Activated naive CD8-positive, alpha-beta T cell treated with anti-CD3 and anti-CD28 coated beads for 36 hours (primary cell): ENCODE measurements at places on chromosomes 5 and 9.

GRCh38 chr5:150640311-150641005 lies at the start of gene SYNPO:
TSS of gene SYNPO (plus strand) at chr5:150640660. CDS start at chr5:150648276, 7,616 bp downstream.
- no peaks in the 10 kb centered on the region for H3K4me1 ChIP-seq
- no peak within 1 kb of the TSS for H3K27ac ChIP-seq
- H3K36me3 ChIP-seq, result no peaks in the 10 kb centered on the region
- no peak for DNase-seq
- H3K27me3 ChIP-seq, result peaks cover 14% of the 10 kb centered on the region

- no peak for DNase-seq
- H3K4me3 ChIP-seq, result no peak overlapping the region
- H3K4me1 ChIP-seq, result no peaks in the 10 kb centered on the region
Observed at GRCh38 chr9:98481676-98482075, 226.2 kb upstream of the TBC1D2 start.

DNA sequence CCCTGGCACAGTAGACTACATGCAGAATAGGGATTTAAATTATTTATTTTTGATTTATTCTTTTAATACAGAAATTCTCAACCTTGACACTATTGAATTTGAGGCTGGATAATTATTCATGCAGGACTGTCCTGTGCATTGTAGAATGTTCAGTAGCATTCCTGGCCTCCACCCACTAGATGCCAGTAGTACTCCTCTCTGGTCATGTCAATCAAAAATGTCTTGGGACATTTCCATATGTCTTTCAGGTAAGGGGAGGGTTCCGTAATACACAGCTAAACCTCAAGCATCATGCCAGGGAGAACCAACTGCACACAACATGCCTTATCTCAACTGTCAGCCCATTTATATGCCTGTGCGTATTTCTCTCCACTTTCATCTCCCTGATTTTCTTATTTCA lies 231.8 kb downstream of the BRINP1 start:
- no peak overlapping the region for H3K27ac ChIP-seq
- no peaks in the 10 kb centered on the region for H3K4me1 ChIP-seq
- no peaks in the 10 kb centered on the region for H3K27me3 ChIP-seq
- DNase-seq, result no peak
- H3K36me3 ChIP-seq, result no peaks in the 10 kb centered on the region

DNA sequence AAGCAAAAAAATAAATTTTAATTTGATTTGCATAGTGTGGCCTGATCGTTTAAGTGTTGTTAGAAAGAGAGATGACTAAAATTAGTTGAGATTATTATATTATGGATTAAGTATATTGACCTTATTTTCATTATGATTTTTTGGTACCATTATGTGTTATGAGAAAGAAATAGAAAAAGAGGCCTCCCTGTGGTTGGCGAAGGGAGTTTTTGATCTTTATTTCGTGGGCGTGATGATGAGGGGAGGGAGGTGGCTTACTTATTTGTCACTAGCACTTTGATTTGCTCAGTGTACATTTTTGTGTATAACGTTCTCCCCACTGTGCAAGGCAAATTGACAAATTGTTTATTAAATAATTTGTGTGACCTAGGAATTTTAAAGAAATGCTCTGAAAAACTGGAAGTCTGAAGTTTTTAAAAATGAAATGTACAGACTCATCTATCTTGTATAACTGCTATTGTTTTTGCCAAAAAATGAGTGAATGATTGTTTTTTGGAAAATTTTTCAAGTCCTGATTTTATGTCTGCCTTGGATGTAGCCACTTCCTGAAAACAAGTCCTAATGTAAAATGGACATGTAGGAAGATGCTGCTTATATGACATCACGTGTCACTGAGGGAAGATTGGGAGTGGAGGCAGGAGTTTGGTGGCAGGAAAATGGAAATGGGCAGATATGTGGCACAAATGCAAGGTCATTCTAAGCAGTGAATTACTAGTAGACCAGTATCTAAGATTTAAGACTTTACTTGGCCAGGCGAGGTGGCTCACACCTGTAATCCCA lies 3.0 kb downstream of the DAPK1 start:
- no peak overlapping the region for H3K27ac ChIP-seq
- H3K27me3 ChIP-seq, result peaks cover 49% of the 10 kb centered on the region
- no peaks in the 10 kb centered on the region for H3K36me3 ChIP-seq
- H3K4me1 ChIP-seq, result peaks cover 15% of the 10 kb centered on the region
- no peak overlapping the region for H3K4me3 ChIP-seq

- H3K27me3 ChIP-seq, result peaks cover 8% of the 10 kb centered on the region
- no peak overlapping the region for H3K27ac ChIP-seq
- H3K36me3 ChIP-seq, result no peaks in the 10 kb centered on the region
- no peak overlapping the region for H3K4me3 ChIP-seq
Observed at GRCh38 chr5:40904205-40904993, 4.9 kb upstream of the C7 start.

- H3K27ac ChIP-seq, result no peak overlapping the region
- DNase-seq, result no peak
- H3K36me3 ChIP-seq, result no peaks in the 10 kb centered on the region
- H3K27me3 ChIP-seq, result no peaks in the 10 kb centered on the region
- no peak overlapping the region for H3K4me3 ChIP-seq
- no peaks in the 10 kb centered on the region for H3K4me1 ChIP-seq
Observed at GRCh38 chr5:8012131-8012977, 143.4 kb downstream of the MTRR start.

DNA sequence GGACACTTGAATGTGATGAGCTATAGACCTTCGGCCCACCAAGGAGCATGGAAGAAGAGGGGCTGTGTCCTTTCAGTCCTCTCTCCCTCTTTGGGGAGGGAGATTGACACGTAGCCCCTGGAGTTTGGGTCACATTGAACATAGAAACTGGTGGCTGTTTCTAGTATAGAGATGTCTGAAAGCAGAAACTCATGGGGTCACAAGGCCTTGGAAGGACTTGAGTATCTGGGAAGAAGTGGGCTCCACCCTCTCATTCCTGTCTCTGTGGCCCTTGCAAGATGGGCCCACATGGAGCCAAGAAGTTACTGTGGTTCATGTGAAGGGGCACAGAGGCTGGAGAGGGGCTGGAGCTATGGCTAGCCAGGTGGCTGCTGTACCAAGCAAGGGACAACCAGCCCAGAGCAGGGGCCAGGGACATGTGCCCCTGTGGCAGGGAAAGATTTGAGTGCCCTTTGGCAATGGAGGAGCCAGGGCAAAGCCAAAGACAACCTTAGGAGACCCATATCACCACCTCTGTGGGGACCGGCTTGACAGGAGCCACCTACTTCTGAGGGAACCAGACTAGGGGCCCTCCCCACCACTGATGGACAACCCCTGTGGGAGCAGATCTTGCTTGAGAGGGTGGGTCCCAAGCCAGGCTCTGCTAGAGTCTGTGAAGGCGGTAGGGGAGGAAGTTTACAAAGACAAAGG lies 12.8 kb upstream of the ANGPTL2 start:
- no peak overlapping the region for H3K4me3 ChIP-seq
- no peak for DNase-seq
- no peaks in the 10 kb centered on the region for H3K36me3 ChIP-seq
- no peak overlapping the region for H3K27ac ChIP-seq
- H3K4me1 ChIP-seq, result no peaks in the 10 kb centered on the region
- no peaks in the 10 kb centered on the region for H3K27me3 ChIP-seq

DNA sequence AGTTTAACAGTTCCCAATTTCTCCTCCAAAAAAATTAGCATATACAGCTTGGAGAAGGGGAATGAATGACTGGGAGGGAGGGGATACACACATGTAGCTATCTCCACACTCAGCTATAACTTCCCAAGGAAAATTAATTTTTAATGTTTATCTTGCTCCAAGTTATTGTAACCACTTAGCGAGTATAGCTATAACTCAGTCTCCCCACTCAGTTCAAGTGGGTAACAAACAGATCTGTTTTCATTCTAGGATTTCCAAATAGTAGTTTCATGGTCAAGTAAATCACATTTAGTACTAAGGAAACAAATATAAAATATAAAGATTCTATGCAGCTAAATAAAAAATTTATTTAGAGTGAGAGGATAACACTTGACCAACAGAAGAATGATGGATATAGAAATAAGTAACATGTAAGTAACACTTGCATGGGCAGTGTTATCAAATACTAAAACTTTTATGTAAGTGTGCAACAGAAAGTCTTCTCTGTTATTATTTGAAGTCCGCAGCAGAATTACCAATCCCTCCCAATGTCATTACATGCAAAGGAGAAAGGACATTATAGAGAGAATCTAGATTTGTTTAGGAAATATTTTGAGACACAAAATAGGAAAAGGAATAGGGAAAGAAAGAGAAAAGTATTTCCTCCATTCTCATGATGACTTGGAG lies 10.2 kb upstream of the NFIB start:
- no peak overlapping the region for H3K4me3 ChIP-seq
- H3K27me3 ChIP-seq, result peaks cover 53% of the 10 kb centered on the region
- peaks cover 21% of the 10 kb centered on the region for H3K4me1 ChIP-seq
- no peak overlapping the region for H3K27ac ChIP-seq
- no peaks in the 10 kb centered on the region for H3K36me3 ChIP-seq

- DNase-seq, result no peak
- peaks cover 5% of the 10 kb centered on the region for H3K36me3 ChIP-seq
Observed at GRCh38 chr5:59132131-59132530, 549.3 kb downstream of the RAB3C start.

DNA sequence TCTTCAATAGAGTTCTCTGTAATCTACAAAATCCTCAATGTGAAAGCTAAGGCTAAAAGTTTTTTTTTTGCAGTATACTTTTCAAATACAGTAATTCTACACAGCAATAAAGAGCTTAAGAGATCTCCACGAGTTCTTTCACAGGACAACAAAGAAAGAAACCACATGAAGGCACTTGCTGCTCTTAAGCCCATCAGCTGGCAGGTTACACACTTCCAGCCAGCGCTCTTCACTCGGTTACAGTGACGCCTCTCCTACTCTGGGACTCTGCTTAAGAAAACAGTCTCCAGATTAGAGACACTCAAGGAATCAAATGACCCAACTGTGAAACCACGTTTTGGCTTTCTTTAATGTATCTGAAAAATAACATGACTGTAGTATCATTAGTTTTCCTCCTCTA lies 85.0 kb downstream of the ROR2 start:
- no peak overlapping the region for H3K27ac ChIP-seq
- H3K4me1 ChIP-seq, result no peaks in the 10 kb centered on the region
- H3K4me3 ChIP-seq, result no peak overlapping the region
- H3K27me3 ChIP-seq, result peaks cover 4% of the 10 kb centered on the region
- no peaks in the 10 kb centered on the region for H3K36me3 ChIP-seq

- peaks cover 4% of the 10 kb centered on the region for H3K27me3 ChIP-seq
- H3K27ac ChIP-seq, result no peak overlapping the region
- no peaks in the 10 kb centered on the region for H3K4me1 ChIP-seq
- H3K36me3 ChIP-seq, result no peaks in the 10 kb centered on the region
- no peak overlapping the region for H3K4me3 ChIP-seq
- no peak for DNase-seq
Observed at GRCh38 chr9:2340046-2340760, 281.4 kb upstream of the VLDLR start.

DNA sequence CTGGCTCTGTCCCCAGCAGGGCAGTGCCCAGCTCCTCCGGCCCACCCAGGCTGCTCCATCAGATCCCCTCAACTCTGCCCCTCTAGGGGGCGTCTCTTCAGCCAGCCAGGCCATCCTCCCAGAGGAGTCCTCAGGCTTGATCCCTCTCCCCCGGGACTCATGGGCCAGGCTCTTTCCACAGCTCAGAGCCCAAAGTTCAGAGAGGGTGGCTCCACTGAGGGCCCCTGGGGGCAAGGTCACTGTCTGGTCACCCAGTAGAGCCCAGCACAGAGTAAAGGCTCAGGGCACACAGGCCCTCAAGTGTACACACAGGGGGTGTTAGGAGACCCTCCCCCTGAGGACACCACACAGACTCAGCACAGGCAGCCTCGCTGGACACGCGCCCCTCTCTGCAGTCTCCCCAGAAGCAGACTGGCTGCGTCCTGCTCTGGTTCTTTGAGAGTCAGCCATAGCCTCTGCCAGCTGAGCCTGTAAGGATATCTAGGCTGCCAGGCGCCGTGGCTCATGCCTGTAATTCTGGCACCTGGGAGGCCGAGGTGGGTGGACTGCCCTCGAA lies 64.8 kb downstream of the PAX5 start:
- no peaks in the 10 kb centered on the region for H3K36me3 ChIP-seq
- peak overlapping the region; percentile 6 for H3K27ac ChIP-seq

GRCh38 chr5:171762021-171762608 lies 23.5 kb upstream of the SMIM23 start:
- H3K4me3 ChIP-seq, result no peak overlapping the region
- H3K27me3 ChIP-seq, result peaks cover 9% of the 10 kb centered on the region
- DNase-seq, result no peak

- peaks cover 5% of the 10 kb centered on the region for H3K4me1 ChIP-seq
- H3K36me3 ChIP-seq, result no peaks in the 10 kb centered on the region
- H3K27ac ChIP-seq, result no peak overlapping the region
- H3K27me3 ChIP-seq, result no peaks in the 10 kb centered on the region
Observed at GRCh38 chr5:80072103-80073073, 37.2 kb downstream of the THBS4 start.

DNA sequence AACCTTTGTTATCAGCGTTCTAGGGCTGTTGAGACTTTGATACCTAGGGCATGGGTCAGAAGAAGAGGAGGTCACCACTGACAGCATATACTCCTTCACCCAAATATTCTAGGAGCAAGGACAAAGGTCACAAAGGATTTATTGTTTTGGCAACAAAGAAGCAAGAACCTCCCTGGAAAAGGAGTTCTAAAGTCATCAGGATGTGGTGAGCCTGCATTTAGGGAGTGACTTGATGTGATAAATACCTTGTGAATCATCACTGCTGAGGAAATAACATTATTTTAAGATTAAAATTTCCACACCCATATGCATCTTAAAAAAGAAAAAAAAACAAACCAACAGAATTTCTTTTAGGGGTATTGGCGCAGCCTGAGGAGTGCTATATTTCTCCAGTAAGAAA lies 13.9 kb downstream of the IFNA1 start:
- peaks cover 3% of the 10 kb centered on the region for H3K4me1 ChIP-seq
- H3K27me3 ChIP-seq, result peaks cover 7% of the 10 kb centered on the region
- H3K4me3 ChIP-seq, result no peak overlapping the region
- DNase-seq, result no peak
- H3K27ac ChIP-seq, result no peak overlapping the region

- H3K27me3 ChIP-seq, result no peaks in the 10 kb centered on the region
- H3K4me3 ChIP-seq, result peak overlapping the region; percentile 15
- no peak for DNase-seq
- H3K27ac ChIP-seq, result no peak overlapping the region
- H3K36me3 ChIP-seq, result no peaks in the 10 kb centered on the region
Observed at GRCh38 chr5:28809811-28810750, 1771.7 kb upstream of the CDH9 start.

DNA sequence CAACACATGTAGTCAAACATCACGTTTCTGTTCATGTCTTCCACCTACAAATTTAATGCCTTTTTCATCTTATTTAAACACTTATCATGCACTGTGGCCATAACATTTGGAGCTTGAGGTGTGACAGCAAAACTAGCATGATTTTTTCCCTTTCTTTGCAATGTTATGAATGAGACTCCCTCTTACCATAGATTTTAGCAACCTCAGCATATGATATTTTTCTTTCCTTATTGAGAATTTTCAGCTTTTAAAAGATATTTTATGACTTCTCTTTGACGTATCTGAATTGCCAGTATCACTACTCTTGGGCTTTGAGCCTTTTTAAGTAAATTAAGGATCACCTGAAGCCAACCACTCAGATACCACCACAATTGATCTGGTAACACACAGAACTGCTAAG lies 32.7 kb upstream of the ISOC1 start:
- DNase-seq, result no peak
- H3K27me3 ChIP-seq, result peaks cover under 1% of the 10 kb centered on the region
- no peak overlapping the region for H3K27ac ChIP-seq
- no peak overlapping the region for H3K4me3 ChIP-seq
- H3K4me1 ChIP-seq, result no peaks in the 10 kb centered on the region
